ENCODE measurements at places on chromosomes 2 and 18.

GRCh38 chr2:102551329-102552096 lies 67.8 kb upstream of the SLC9A2 start:
- no peak for DNase-seq

DNA sequence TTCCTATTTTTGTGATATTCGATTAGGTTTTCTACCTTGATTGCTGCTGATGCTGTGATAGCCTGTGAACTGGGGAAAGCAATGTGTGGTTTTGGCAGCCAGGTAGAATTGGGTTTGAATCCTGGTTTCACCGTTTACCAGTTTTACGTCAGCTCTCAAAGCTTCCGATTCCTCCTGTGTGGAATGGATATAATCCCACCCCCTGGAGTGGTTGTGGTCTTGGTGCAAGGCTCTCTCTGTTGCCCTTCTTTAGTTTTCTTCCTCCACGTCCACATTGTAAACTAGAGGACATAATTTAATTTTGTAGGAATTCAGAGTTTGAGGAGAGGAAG lies 45.0 kb downstream of the PHLPP1 start:
- no peak for DNase-seq

- no peak for DNase-seq
These were observed 42.4 kb downstream of the COA5 start for GRCh38 chr2:98565941-98566340.

DNA sequence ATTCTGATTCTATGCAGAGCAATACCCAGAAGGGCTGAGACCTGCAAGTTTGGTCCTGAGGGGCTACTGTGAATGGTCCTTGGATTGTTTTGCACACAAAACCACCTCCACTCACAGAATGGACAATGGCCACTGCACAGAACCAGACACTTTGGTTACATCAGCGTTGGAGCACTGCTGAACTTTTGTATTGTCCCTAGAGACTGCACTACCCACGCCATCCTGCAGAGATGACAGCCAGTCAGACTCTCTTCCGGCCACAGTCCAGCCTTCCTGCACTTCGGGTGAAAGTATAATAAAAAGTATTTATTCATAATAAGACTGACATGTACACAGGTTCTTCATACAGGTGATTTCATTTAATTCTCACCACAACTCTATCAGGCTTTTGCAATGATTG lies 35.7 kb downstream of the CELF4 start:
- DNase-seq = no peak

DNA sequence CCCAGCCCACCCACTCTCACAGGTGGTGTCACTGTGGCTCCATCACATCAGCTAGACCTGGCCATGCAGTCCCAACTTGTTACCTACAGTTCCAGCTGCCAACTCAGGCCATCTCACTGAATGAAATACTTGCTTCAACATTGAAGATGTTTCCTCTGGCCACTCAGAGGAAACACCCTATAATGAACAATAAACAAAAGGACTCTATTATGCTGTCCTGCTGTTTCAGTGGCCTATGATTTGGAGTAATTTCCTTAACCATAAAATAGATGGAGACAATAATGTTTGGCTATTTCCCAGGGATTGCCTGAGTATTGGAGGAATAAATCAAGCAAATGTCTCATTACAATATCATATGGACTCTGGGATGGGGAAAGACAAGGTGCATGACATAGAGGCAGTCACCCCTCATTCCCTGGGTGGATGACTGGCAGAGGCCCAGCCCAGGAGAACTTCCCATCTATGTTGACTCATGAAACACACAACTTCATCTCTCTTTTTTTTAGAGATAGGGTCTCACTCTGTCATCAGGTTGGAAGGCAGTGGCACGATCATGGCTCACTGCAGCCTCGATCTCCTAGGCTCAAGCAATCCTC lies 134.4 kb downstream of the TGIF1 start:
- DNase-seq = no peak

GRCh38 chr2:134410831-134411231 lies 157.0 kb downstream of the MGAT5 start:
- DNase-seq = no peak
